ENCODE measurements at places on chromosomes 1 and 21.

DNA sequence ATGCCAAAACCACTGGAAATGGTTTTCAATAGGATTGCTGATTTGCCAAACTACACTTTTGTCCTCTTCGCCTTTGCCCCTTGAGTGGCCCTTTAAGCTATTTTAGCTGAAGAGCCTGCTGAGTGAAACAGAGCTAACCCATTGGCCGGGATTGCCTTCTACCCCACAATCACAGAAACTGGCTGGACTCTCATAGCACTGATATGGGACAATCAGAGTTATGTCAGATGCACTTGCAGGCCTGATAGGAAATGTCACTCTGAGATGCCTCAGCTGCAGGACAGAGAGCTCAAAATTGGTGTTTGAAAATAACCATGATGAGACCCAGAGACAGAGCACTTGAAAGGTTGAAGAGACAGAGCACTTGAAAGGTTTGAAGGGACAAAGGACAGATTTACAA is 354.4 kb downstream of the BRINP2 start:
- no peak for DNase-seq

DNA sequence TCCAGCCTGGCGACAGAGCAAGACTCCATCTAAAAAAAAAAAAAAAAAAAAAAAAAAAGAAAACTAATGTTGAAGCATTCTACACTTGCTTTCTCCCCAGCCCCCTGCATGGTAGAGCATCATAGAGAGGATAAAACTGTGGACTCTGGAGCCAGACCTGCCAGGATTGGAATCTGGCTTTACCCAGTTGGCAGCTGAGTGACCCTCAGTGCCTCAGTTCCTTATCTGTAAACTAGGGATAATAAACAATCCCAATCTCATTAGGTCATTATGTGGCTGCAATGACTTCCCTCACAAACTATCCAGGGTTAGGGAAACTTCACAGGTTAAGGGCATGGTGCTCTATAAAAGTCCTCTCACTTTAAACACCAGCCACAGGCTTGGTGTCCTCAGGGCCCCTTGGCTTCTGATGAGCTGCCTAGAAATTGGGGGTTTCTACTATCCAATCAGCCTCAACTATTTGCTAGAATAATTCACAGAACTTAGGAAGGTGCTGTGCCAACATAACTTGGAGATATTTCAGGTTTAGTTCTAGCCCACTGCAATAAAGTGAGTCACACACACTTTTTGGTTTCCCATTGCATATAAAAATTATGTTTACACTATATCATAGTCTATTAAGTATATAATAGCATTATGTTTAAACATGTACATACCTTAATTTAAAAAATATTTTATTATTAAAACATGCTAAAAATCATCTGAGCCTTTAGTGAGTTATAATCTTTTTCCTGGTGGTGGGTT is 180.5 kb upstream of the B3GALT2 start:
- no peak for DNase-seq

- DNase-seq, result no peak
Measured at GRCh38 chr1:235098547-235098946, 30.1 kb downstream of the TOMM20 start.

DNA sequence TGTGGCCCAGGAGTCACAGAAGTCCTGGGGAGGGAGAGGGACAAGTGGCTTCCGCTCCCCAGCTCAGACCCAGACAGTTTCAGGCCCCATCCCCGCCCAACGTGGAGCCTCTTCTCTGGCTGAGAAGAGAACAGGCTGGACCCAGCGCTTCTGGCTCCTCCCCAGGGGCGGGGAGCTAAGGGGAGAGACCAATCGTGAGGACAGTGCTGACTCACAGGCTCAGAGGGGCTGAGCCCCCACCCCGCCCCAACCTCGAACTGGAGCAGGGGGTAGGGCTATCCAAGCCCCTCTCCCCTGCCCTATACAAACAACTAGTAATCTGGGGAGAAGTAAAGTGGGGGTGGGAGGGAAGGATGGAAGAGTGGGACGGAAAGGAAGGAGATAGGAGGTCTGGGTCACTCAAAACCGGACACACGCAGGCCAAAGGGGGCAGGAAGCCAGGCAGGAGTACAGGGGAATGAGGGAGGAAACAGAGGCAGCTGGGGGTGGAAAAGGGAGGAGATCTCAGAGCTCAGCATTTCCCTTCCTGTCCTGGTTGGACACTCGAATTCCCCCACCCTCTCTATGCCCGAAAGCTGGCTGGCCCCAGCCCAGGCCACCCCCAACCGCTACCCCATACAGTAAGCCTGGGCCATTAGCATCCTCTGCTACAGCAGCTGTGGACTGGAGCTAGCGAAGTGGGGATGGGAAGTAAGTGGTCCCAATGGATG is at the start of gene SHC1:
Gene SHC1, minus strand, starts transcription at position 117 of the 710 bp plus-strand sequence. CDS start 221 bp downstream, outside the sequence.
- no peak for DNase-seq

DNA sequence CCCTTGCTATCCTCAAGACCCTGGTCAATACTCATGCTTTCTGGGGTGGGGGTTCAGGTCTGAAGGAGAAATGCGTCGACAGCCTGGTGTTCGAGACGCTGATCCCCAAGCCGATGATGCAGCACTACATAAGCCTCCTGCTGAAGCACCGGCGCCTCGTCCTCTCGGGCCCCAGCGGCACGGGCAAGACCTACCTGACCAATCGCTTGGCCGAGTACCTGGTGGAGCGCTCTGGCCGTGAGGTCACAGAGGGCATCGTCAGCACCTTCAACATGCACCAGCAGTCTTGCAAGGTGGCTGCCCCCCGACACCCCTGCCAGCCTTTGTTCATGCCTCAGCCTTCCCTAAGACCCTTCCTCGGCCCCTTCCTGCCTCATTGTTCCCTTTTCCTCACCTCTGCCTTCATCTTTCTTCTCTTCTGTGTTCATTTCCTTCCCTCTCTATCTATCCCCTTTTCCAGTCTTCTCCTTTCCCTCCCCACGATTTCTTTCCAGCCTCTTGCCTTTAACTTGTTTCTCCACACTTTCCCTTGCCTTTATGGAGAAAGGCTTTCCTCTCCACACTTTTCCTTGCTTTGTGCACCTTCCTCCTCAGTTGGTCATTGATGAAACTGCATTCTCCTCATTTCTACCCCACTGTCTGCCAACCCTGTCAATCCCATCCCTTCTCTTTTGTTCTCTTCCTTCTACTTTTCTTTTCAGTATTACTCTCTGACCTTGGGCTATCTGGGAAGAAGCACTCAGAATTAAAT is 18.3 kb upstream of the IPO9 start:
- DNase-seq, result no peak
